ENCODE measurements at places on chromosomes 1 and 21. TPM values are rescaled to one million over a fixed set of nuclear protein-coding genes. Genes with fewer than 3 reads are reported as not detected.

The CFAP141 gene
- total RNA-seq, result not detected

DNA sequence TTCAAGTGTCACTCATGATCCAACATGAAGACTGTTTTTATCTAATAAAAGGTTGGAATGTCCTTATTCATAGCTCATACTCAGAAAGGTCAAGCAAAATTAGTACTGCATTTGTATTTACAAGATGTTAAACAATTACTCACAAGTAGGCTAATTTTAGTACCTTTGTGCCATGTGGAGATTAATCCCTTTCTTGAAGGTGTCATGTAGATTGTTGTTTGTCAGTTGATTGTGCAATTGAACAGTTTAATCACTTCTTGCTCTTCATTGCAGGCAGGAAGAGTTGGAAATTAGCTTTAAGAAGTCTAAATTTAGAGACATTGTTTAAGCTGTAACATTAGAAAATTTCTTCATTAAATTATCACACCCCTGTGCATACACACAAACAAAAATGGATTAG is 847.1 kb downstream of the KCNT2 start:
- no peaks in the 10 kb centered on the region for H3K4me1 ChIP-seq
- H3K36me3 ChIP-seq, result no peaks in the 10 kb centered on the region
- H3K27ac ChIP-seq, result no peak overlapping the region
- DNase-seq, result no peak

DNA sequence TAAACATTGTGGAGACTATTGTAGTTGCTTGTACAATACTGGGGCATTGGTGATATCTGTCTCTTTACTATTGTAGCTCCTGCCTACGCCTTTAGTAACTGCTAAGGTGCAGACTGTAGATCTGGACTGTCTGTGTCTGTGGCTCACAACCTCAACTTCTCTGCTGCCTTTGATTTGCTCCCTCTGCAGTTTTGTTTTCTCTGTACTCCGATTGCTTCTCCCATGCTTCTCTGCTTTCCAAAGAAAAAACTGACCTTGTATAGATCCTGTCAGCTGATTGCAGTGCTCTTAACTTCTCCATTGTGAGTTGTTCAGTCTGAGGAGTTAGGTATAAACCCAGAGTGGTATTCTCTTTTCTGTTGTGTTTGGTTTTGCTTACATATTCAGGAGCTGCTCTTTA is 15.3 kb downstream of the MAGI3 start:
- no peaks in the 10 kb centered on the region for H3K4me1 ChIP-seq
- H3K27me3 ChIP-seq, result no peaks in the 10 kb centered on the region
- no peak for DNase-seq
- H3K36me3 ChIP-seq, result no peaks in the 10 kb centered on the region
- H3K4me3 ChIP-seq, result no peak overlapping the region

GRCh38 chr1:11664336-11665065 is 501 bp downstream of the FBXO6 start:
- peak overlapping the region; percentile 59 for H3K4me3 ChIP-seq
- no peaks in the 10 kb centered on the region for H3K27me3 ChIP-seq
- peak overlapping the region; percentile 92 for H3K27ac ChIP-seq
- H3K4me1 ChIP-seq, result no peaks in the 10 kb centered on the region
- no peaks in the 10 kb centered on the region for H3K36me3 ChIP-seq

DNA sequence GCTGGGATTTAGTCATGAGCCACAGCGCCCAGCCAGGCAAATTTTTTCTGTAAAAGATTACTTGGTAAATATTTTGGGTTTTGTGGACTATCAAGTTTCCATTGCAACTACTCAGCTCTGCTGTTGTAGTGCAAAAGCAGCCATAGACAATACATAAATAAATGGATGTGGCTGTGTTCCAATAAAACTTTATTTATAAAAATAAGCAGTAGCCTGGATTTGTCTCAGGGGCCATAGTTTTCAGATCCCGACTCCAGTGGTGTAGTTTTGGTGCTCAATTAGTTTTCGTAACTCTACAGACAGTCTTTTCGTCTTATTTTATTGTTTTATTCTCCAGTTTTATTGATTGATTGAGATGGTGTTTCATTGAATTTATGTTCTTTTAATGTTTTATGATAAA is 80.1 kb upstream of the IVNS1ABP start:
- H3K27me3 ChIP-seq, result no peaks in the 10 kb centered on the region
- no peak overlapping the region for H3K27ac ChIP-seq
- no peaks in the 10 kb centered on the region for H3K36me3 ChIP-seq
- no peaks in the 10 kb centered on the region for H3K4me1 ChIP-seq
- H3K4me3 ChIP-seq, result no peak overlapping the region
- DNase-seq, result no peak

- H3K36me3 ChIP-seq, result no peaks in the 10 kb centered on the region
- no peak overlapping the region for H3K4me3 ChIP-seq
- H3K4me1 ChIP-seq, result no peaks in the 10 kb centered on the region
- H3K27me3 ChIP-seq, result no peaks in the 10 kb centered on the region
- DNase-seq, result no peak
Measured at GRCh38 chr1:233168384-233168783, 127.1 kb downstream of the PCNX2 start.
